ENCODE measurements at places on chromosomes 5 and 9.

DNA sequence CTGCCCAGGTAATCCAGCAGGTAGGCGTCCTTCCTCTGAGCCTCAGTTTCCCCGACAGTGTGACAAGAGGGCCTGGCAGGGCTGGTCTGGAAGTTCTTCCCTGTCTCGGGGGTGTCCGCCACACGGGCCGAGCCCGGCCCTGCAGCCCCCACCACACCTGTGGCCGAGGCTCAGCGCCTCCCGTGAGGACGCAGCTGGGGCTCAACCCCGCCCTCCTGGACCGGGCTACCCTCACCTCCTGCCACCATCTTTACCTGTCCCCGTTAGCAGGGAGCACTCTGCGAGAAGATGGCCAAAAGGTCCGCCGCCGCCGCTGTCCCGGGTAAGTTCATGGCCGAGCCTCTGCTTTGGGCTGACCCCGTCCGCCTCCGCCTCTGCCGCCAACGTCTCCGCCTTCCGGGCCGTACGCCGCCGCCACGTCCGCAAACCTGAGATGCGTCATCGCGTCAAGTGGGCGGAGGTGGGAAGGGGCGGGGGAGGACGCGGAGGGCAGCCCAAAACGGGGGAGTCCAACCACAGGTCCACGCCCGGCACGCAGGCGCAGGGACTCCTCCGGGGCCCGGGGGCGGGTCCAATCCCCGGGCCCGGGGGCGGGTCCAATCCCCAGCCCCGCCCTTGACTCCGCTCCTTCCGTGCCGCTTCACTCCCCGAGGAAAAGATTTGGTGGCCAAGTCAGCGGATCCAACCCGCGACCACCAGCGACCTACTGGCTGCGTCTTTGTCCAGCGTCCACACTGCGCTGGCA, at the start of gene LYSMD3:
TSS of gene LYSMD3 (minus strand) at position 391 of the 745 bp plus-strand sequence. CDS start 4,295 bp downstream, outside the sequence.
- DNase-seq: peak; percentile 95

GRCh38 chr9:133359399-133360175, 3.2 kb downstream of the SURF2 start:
- DNase-seq: no peak

- DNase-seq: no peak
Observed at GRCh38 chr9:129391221-129391661, 213.2 kb upstream of the IER5L start.

DNA sequence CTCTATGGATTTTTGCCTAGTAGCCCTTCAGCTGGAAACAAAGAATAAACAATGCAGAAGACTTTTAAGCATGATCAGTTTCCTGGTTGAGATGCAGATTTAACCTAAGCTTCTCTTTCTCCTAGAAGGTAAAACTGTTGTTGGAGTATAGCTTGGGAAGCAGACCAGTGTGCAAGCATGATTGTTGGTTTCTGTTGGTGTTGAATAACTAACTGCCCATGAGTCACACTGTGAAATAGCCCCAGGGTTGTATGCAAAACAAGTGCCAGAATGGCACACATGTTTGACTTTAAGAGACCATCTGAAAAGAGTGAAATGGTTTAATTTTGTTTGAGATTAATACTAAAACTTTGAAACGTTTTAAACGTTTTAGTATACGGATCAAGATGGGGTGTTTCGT, 227.1 kb downstream of the ARHGEF28 start:
- no peak for DNase-seq

- no peak for DNase-seq
Observed at GRCh38 chr9:27227192-27227591, 69.8 kb downstream of the EQTN start.

GRCh38 chr9:129139993-129140396, 28.8 kb downstream of the PTPA start:
- DNase-seq: peak; percentile 81

DNA sequence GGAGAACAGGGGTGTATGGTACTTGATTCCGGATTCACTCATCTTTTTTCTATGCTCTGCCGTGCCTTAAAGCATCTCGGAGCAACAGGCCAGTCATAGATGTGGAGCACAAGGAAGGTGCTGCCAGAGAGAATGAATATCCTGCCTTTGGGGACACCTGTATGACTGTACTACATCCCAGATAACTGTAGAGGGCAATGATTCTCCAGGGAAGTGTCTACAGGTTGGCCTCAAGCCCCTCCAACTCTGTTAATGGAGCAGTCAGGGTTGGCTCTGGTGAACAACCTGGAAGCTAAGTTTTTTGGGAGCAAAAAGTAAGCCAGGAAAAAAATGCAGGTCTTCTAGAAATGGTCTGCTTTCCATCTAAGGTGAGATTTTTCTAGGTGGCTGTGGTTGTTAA, 71.0 kb downstream of the NREP start:
- DNase-seq: no peak

DNA sequence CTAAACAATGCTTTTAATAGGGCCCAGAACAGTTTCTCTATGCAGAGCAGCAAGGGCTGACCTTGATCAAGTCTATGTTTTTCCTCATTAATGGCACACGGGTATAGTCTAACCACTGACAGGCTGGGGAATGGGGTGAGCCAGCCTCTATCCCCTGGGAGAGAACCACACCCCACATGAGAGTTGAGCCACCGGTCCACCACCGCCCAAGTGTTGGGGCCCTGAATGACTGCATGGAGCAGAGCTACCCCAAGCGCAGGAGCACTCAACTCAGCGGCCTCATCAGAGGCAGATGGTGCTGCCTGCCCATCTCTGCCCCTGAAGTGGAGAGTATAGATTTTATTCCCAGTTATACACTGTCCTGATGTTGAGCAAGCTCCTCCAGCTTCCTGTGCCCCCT, 247.9 kb upstream of the IRX1 start:
- no peak for DNase-seq

DNA sequence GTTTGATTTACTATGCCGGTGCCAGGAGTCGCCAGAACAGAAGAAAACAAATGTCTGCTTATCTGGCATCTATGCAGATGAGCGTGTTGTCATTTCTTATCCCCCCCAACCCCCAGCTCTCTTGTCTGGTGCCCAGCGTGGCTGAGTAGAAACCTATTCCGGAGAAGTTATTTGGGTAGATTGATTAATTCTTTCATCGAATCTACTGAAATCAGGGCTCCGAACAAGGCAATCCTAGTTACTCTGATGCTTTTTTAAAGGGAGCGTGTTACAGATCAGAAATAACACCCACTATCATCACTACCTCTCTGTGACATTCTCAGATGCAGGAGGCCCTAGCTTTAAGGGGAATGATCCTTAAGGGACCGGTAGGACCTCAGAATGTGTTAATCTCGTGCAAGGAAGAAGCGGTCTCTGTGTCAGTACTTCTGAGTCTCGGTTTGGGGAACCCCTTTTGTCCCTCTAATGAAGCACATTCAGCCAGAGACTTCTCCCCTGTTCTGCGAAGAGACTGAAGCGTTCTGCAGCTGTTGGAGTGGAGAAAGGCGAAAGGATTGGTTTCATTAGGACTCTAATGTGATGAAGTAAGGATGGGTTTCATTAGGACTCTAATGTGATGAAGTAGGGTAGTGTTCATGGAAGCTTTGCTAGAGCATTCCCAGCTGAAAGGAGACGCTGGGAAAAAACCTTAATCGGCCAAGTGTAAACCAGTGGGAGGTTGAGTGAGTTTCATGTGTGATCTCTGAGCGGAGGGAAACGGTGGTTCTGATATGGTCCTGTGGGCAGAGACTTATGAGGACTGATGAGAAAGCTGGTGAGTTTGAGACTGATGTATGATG, 1.5 kb downstream of the PIP5K1B start:
- no peak for DNase-seq

DNA sequence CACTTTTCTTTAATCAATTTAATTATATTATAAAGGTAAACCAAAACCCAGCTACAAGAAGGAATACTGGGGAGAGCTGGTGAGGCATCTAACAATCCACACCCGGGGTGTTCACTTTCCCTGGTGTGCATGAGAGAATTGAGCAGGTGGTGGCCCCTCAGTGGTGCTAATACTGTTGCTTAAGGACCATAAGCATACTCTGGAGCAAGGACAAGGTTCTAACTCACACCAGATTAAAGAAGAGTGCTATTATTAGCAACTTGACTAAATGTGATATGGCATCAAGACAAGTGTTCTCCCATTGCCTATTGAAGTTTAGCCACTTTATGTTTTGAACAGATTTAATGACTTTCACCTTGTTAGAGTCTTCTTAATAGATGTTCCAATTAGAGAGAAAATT, 8.8 kb downstream of the RGS7BP start:
- no peak for DNase-seq

GRCh38 chr9:137552022-137552768, 516 bp downstream of the MRPL41 start:
- peak; percentile 31 for DNase-seq

- no peak for DNase-seq
Observed at GRCh38 chr9:136995362-136995761, 1.0 kb downstream of the CLIC3 start.

DNA sequence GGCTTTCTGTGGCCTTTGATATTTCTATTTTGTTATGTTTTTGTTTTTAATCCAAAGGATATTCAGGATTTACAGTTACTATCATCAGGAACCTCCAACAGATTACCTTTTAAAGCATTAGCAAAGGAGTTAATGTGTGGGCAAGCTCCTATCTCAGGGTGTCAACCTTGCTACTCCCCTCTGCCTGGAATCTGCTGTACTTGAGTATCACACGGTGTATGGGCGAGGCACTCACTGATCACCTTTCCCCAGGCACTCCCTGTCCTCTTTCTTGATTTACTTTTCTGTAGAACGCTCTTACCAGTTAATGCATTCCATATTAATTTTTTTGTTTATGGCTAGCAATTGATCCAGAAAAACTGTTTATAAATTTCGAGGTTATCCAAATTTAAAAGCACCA, 117.0 kb upstream of the GAS1 start:
- DNase-seq: no peak

GRCh38 chr9:113695901-113696300, 180.2 kb upstream of the ZNF618 start:
- DNase-seq: no peak

DNA sequence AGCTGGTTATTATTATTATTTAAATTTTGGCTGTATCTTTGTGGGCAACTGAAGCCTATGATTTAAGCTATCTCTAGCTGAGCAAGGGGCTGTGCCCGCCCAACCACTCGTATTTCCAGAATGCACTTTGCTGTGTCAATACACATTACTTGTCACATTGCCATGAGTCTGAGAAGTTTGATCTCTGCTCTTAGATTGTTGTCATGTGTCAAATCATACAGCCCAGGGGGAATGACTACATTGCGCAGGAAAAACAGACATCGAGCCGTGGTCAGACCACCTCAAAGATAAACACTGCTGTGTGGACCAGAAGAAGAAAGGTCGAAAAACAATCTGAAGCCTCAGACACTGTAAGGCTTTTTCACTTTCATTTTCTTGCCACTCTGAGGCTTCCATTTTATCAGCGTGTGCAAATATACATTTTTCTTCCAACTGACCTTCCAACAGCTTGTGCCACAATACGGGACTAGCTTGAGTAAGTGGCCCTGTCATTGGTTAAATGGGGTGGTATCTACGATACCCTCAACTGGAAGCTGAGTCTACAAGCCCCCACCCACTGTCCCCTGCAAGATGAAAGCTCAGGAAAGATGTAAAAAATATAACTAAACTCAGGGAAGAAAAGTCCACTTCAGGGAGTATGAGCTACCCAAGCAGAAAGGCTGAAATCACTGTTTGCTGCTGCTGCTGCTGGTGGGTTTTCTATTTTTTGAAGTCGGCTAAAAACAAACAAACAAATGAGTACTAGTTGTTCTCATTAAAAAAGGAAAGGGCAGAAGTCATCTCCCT, 603.0 kb downstream of the BNC2 start:
- DNase-seq: no peak

DNA sequence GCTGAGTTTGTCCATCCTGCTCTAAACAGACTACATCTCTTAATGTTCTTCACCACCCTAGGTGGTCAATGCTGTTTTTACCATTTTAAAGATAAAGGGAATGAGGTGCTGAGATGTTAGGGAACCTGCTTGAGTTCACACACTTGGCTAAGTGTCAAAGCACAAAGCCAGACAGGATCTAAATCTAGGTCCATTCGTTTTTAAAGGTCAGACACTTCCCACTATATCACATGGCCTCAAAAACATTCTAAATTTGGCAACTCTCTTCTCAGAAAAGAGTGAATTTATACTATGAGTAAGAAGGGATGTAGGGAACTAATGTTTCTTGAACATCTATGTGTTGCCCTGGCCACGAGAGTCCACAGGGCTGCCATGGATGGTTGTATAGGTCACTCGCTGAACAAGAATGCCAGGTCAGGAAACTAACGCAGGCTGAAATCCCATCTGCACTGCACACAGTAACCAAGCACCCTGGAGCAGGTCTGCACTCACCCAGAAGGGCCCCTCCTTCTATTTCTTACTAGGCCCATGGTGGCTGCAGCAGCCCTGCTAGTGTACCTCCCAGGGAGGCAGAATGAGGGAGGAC, 213.0 kb downstream of the SPOCK1 start:
- DNase-seq: no peak

- no peak for DNase-seq
Observed at GRCh38 chr5:14728459-14728938, 64.0 kb downstream of the OTULIN start.

GRCh38 chr9:127612939-127613582, 984 bp downstream of the STXBP1 start:
- DNase-seq: peak; percentile 36

GRCh38 chr9:133088146-133088750, 26.5 kb downstream of the CEL start:
- DNase-seq: no peak

- no peak for DNase-seq
Observed at GRCh38 chr5:18772475-18772874, 1138.2 kb downstream of the TAF11L14 start.

DNA sequence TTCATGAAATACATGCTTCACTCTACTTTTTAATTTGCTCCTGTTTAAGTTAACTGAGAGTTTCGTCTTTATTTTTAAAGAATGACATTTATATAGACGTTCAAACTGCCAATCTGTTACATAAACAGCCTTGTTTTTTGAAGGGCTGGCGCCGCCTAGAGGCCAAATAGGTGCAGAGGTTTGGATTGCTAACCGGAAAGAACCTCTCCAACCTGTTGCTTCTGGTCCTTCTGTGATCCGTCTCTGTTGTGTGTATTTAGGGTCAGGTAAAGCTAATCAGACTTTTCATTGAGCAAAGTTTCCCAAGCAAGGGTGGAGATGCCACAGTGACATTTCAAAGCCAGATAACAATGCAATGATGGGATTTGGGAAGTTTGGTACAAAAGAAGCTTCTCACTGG, 39.5 kb upstream of the GLIS3 start:
- peak; percentile 81 for DNase-seq

- DNase-seq: no peak
Observed at GRCh38 chr5:28576022-28576421, 1537.6 kb upstream of the CDH9 start.

GRCh38 chr9:87389936-87390335, 107.7 kb upstream of the DAPK1 start:
- DNase-seq: no peak

DNA sequence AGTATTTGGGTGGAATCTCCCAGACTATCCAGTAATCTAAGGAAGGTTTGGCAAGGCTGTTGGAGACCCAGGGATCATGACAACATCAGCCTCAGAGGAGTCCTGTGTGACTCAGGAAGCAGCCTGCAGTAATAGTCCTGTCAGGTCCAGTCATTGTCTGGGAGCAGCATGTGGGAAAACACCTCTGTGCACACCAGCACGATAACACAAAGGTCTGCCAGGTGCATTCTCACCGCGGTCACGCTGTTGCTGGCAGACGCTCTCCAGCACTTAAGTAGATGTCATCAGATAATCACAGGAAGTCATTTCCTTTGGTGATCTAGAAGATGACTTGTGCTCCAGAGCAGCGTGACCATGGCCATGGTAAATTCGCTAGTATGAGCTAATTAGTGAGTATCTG, 99.2 kb upstream of the IQGAP2 start:
- peak; percentile 30 for DNase-seq

GRCh38 chr9:135068776-135069415, 18.6 kb upstream of the OLFM1 start:
- no peak for DNase-seq
